ENCODE measurements at places on chromosomes 13 and 19. TPM values are rescaled to one million over a fixed set of nuclear protein-coding genes. Genes with fewer than 3 reads are reported as not detected.

Gene SYNE4
- total RNA-seq: not detected

Gene TNFSF13B
- total RNA-seq: 5.6 TPM

Gene SYCN
- not detected for total RNA-seq

Gene ETV2
- 1.6 TPM for total RNA-seq

Gene ZNF729
- not detected for total RNA-seq

Gene OR7D2
- total RNA-seq: not detected

Gene ZNF626
- total RNA-seq: 7.1 TPM

Gene SIGLEC12
- not detected for total RNA-seq

Gene PDX1
- total RNA-seq: not detected

Gene LILRB3
- not detected for total RNA-seq

Data from fibroblast of the aortic adventitia (primary cell).